ENCODE measurements at places on chromosomes 2 and 18. TPM values are rescaled to one million over a fixed set of nuclear protein-coding genes. Genes with fewer than 3 reads are reported as not detected.

CREG2 gene
- 2.2 TPM for total RNA-seq

GRCh38 chr2:176237456-176237855 lies 31.8 kb upstream of the MTX2 start:
- no peaks in the 10 kb centered on the region for H3K36me3 ChIP-seq
- no peak overlapping the region for H3K27ac ChIP-seq

C2orf92 gene
- total RNA-seq: 5.2 TPM

DNA sequence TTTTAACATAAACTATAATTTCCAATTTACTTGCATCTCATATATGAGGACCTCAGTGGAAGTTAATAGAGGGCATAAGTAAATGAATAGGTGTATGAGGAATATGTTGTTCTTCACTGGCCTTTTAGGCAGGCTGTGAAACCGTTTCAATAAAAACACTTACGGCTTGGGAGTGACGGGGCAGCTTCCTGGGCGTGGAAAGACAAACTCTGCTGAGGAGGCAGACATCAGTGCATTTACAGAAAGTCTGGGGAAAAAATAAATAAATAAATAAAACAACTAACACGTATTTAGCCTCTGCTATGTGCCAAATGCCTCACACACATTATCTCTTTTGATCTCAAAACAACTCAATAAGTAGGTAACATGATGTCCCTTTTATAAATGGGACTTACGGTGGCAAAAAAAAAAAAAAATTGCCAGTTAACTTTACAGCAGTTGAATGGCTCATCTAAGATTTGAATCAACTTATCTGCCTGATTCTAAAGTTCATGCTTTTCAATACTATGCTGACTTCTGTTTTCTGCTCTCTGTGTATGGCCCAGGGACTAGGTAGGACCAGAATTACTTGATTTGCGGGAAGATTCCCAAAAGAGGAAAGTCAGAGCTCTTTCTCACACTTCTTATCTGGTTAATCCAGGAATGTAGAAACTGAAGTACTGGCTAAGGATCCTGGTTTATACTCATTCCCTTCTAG lies 77.5 kb upstream of the LRATD1 start:
- H3K36me3 ChIP-seq: no peaks in the 10 kb centered on the region
- no peaks in the 10 kb centered on the region for H3K27me3 ChIP-seq
- H3K4me1 ChIP-seq: no peaks in the 10 kb centered on the region
- no peak overlapping the region for H3K27ac ChIP-seq
- H3K4me3 ChIP-seq: no peak overlapping the region

CNGA3 gene
- not detected for total RNA-seq

FN1 gene
- 109 TPM for total RNA-seq

TMEM17 gene
- 0.69 TPM for total RNA-seq

ASPRV1 gene
- total RNA-seq: 0.95 TPM

GRCh38 chr2:240191001-240191400 lies 50.5 kb upstream of the OTOS start:
- H3K27ac ChIP-seq: no peak overlapping the region
- H3K36me3 ChIP-seq: no peaks in the 10 kb centered on the region
- DNase-seq: no peak
- H3K4me3 ChIP-seq: no peak overlapping the region
- H3K27me3 ChIP-seq: no peaks in the 10 kb centered on the region

CDK15 gene
- not detected for total RNA-seq

FTCDNL1 gene
- total RNA-seq: 0.97 TPM

DNA sequence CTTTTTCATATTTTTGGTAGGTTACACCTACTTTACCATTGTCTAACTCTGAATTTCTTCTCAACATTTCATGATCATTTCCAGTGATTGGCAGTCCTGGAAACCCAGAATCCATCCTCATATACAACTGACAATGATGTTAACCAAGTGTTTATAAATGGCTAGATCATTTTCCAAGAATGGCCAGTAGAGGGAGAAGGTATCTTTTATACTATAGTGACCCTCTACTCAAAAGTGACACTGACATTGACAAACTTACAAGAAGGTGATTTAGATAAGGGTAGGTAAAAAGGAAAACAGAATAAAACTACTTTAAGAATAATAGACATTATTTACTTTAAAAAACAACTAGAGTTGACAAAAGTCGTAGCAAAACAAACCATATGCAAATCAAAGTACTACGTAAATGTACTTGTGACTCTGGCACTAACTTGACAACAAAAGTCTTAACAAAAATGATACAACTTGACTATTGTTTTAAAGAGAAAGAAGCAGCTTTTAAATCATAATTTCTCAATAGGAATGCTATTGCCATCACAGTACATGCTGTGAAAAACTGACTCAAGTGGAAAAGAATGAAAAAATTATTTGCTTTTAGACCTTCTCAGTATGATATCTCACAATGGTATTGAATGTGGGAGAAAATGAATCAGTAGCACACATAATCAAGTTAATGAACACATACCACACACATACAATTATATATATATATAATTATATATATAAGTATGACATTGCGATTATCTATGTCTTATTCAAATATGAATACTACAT lies 76.6 kb upstream of the GRB14 start:
- H3K27ac ChIP-seq: no peak overlapping the region
- H3K27me3 ChIP-seq: no peaks in the 10 kb centered on the region
- H3K4me3 ChIP-seq: no peak overlapping the region
- no peak for DNase-seq

CAD gene
- total RNA-seq: 146 TPM

TDRD15 gene
- total RNA-seq: not detected

DNA sequence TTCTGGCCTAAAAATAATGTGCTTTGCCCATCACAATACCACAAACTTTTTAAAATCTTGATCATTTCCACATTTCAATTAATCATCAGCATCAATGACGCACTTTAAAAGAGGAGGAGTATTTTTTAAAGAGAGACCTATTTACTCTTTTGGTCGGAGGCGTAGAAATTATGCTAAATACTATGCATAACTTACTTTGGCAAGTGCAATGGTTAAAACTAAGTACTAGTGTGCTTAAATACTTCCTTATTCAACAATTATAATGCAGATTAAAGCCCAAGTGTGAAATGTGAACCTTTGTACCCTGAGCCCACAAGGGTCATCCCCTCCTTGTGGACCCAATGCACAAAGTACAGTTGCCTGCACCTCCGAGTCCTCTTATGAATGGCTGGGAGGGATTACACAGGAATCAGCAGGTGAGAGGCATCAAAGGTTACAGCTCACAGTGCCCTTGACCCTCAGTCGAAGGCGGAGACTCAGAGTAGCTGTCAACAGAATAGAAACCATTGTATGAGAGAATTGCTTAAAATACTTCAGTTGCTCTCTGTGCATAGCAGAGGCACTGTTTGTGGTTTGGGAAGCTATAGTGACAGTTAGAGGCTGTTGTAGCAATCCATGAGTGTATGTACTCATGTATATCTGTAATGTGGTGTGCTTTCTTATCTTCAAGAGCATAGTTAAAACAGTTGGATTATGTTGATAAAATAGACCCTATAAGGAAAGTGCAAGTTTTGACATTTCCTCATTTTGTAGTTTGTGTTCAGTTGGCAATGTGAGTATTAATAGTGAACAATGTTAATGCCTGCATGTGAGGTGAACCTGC lies 151.7 kb upstream of the ITGA4 start:
- DNase-seq: no peak
- H3K4me3 ChIP-seq: no peak overlapping the region
- H3K27me3 ChIP-seq: no peaks in the 10 kb centered on the region
- H3K27ac ChIP-seq: no peak overlapping the region

DNA sequence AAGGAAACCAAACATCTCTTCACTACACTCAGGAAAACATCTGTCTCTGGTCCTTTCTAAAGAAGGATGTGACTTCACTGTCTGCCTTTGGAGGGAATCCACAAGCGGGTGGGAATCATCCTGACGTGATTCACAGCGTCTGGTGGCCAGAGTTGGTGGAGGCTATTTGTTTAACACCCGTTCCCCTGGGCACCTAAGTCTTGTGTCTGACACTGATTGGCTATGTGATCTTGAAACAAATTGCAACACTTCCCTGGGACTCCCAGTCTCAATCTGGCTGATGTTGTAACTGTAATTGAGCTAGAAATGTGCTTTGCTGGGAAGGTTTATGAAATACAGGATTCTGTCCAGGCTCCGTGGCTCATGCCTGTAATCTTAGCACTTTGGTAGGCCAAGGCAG lies 28.8 kb upstream of the SIX3 start:
- H3K36me3 ChIP-seq: no peaks in the 10 kb centered on the region
- no peaks in the 10 kb centered on the region for H3K27me3 ChIP-seq
- no peak for DNase-seq

Data from H1 (cell line).